ENCODE measurements at places on chromosomes 6 and 20.

GRCh38 chr20:29314294-29314693 is 1943.2 kb upstream of the DEFB115 start:
- no peak for DNase-seq

DNA sequence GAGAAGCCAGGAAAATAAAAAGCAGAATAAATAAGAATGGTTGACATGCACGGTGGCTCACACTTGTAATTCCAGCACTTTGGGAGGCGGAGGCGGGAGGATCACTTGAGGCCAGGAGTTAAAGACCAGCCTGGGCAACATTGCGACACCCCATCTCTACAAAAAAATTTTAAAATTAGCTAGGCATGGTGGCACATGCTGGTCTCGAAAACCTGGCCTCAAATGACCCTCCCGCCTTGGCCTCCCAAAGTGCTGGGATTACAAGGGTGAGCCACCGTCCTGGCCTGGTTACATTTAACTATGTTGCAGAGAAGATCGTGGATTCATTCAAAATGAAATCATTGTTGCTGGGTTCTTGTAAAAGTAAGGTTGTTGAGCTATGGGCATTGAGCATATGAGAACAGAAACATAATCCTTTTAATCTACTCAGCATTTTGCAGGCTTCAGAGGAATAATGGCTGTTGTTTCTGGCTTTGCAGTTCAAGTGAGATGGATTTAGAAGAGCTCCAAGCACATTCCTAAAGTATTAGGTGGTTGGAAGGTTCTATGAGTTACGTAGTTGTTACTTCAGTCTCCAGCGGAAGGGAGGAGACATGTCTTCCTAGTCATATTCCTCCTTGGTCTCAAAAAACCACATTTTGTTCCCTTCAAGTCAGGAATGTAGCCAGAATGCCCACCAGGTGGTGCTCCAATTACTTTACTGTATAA is 45.6 kb upstream of the RAB23 start:
- peak; percentile 47 for DNase-seq

DNA sequence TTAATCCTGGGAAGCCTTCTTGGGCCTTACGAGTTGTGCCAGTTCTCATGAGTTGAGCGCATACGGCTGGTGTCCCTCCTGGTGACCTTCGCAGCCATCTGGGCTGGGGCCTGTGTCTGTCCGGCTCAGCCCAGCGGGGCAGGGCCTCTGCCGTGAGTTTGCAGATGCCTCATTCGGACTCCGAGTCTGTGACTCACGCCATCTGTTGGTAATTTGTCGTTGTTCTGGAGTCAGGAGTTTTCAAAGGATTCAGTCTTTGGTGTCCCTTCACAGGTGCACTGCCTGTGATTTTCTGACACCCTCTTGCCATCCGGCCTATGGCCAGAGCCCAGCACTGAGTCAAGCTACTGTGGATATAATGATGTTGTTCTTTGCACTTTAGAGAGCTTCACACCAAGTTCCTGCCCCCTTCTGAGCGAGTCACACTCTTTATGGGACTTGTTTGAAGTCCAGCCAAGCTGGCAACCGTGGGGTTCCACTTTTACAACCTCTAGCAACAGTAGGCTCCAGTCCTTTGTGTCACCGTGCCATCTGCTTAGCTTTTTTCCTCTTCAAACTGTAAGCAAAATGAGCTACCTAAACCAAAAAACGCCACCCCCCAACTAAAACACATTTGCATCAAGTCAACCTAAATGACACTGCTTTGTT is 175.6 kb downstream of the AIG1 start:
- DNase-seq = no peak

DNA sequence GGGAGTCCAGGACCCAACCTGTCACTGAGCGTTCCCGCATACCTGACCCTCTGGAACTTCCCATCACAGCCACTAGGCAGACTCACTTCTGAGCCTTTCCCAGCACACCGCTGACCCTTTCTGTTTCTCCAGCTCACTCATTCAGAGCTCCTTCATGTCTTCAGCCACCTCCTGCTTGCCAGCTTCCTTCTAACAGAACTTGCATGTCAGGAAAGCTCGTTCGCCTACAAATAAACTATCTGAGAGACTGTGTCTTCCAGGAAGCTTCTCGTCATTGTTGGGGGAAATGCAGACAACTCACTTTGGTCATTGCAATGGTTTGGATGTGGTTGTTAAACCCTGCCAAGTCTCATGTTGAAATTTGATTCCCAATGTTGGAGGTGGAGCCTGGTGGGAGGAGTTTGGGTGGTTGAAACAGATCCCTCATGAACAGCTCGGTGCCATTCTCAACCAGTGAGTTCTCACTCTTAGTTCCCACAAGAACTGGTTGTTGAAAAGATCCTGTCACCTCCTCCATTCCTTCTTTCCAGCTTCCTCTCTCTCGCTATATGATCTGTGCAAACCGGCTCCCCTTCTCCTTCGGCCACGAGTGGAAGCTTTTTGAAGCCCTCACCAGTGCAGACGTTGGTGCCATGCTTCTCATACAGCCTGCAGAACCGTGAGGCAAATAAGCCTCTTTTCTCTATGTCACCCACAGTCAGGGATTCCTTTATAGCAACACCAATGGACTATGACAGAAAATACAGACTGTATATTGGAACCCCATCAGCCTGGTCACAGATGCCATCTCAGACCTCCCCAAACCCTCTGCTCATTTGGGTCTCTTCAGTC is 1.4 kb upstream of the MUC21 start:
- DNase-seq = peak; percentile 79

- DNase-seq = no peak
Measured at GRCh38 chr20:47335251-47336128, 21.0 kb downstream of the ZMYND8 start.

- DNase-seq = no peak
Measured at GRCh38 chr6:168358842-168359420, 39.4 kb upstream of the DACT2 start.

GRCh38 chr20:17882065-17882833 is 86.3 kb downstream of the SNX5 start:
- DNase-seq = no peak

DNA sequence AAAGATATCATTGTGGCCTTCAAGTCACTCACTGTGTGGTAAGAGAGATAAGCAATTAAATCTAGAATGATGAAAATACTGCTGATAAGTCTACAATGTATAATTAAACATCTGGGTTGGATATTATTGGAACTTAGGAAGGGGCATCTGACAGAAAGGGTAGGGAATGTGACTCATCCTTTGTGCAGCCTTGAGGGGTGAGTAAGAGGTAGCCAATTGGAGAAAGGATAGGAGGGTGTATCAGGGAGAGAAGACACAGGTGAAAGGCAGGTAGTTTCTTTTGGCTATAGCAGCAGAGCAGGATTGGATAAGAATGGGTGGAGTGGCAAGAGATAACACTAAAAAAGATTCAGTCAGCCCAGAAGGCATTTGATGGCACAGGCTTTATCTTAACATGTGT is 182.0 kb downstream of the COL21A1 start:
- peak; percentile 7 for DNase-seq

- no peak for DNase-seq
Measured at GRCh38 chr6:118685823-118686449, 34.5 kb upstream of the CEP85L start.

- DNase-seq = no peak
Measured at GRCh38 chr6:116316772-116317467, 37.2 kb upstream of the TSPYL1 start.

- DNase-seq = peak; percentile 14
Measured at GRCh38 chr6:104887350-104887749, 27.6 kb upstream of the HACE1 start.

DNA sequence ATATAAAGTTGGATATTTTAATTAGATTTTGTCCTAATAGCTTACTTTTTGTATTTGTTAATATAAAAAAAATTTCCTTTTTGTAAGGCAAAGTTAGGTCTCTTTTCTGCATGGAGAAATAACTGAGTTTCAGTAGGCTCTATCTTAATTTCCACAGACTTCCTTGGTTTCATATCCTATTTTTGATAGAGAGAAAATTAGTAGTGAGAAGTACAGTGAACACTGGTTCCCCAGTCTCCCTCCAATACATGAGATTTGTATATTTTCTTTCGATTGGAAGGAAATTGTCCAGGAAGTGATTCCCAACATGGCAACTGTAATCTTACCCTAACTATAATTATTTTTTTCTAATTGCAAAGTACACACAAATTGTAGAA is 26.4 kb downstream of the TRIM27 start:
- DNase-seq = no peak

- no peak for DNase-seq
Measured at GRCh38 chr6:102417368-102417998, 1024.0 kb downstream of the GRIK2 start.

- DNase-seq = no peak
Measured at GRCh38 chr6:21840428-21840827, 246.9 kb downstream of the SOX4 start.

GRCh38 chr6:88368071-88368787 is 202.1 kb upstream of the CNR1 start:
- DNase-seq = no peak

DNA sequence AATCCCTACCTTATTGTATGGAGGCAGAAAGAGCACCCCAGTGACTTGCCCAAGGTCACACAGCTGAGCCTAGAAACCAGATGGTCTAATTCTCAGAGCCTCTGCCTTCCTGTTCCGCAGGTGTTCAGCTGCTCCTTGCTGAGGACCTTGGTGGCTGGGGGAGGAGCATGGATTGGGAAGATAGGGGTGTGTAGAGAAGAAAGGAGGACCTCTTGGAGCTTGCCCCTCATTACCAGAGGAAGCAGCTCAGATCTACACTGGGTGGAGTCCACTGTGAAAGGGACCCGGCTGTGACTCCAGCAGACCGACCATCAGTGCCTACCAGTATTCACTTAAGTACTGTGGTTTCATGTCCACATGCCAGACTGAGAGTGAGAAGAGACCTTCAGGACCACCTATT is 15.2 kb downstream of the FOXP4 start:
- no peak for DNase-seq

DNA sequence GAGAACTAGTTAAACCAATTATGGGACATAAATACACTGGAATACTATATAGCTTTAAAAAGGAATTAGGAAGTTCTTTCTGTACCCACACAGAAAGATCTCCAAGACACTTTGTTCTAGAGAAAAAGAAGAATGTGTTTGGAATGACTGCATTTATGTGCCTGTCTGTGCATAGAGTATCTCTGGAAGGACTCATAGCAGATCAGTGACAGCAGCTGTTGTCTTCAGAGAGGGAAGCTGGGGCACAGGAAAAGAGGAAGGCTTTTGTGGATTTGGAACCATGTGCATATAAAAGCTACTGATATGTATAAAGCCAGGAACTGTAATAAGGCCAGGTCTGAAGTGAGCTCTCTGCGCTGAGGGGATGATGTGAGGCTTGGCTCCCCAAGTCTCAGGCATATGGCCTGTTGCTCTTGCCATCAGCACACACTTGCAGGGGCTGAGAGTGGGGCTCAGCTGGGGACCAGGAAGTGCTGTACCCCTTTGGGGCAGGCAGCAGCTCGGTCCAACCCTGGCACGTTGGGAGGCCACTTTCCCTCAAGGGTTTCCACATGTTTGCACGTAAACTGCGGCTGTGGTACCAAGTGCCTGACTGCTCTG is 31.8 kb upstream of the CCDC167 start:
- no peak for DNase-seq

GRCh38 chr6:12613811-12614210 is 102.8 kb upstream of the PHACTR1 start:
- no peak for DNase-seq

GRCh38 chr20:50758992-50759391 is 27.6 kb downstream of the PARD6B start:
- no peak for DNase-seq

DNA sequence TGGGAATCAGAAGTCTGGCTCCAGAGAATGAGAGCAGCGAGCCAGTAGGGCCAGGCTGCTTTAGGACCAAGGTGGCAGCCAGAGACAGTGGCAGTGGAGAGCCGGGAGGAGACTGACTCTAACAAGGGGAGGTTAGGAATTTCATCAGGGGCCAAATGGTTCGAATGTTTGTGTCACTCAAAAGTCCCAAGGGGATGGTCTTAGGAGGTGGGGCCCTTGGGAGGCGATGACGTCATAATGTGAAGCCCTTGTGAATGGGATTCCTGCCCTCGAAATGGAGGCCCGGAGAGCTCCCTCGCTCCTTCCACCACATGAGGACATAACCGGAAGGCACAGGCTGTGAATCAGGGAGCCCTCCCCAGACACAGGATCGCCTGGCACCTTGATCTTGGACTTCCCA is 299.7 kb downstream of the QKI start:
- no peak for DNase-seq

- no peak for DNase-seq
Measured at GRCh38 chr6:82353848-82354247, 9.8 kb upstream of the TPBG start.

- no peak for DNase-seq
Measured at GRCh38 chr6:46333481-46333880, 157.8 kb downstream of the RCAN2 start.

DNA sequence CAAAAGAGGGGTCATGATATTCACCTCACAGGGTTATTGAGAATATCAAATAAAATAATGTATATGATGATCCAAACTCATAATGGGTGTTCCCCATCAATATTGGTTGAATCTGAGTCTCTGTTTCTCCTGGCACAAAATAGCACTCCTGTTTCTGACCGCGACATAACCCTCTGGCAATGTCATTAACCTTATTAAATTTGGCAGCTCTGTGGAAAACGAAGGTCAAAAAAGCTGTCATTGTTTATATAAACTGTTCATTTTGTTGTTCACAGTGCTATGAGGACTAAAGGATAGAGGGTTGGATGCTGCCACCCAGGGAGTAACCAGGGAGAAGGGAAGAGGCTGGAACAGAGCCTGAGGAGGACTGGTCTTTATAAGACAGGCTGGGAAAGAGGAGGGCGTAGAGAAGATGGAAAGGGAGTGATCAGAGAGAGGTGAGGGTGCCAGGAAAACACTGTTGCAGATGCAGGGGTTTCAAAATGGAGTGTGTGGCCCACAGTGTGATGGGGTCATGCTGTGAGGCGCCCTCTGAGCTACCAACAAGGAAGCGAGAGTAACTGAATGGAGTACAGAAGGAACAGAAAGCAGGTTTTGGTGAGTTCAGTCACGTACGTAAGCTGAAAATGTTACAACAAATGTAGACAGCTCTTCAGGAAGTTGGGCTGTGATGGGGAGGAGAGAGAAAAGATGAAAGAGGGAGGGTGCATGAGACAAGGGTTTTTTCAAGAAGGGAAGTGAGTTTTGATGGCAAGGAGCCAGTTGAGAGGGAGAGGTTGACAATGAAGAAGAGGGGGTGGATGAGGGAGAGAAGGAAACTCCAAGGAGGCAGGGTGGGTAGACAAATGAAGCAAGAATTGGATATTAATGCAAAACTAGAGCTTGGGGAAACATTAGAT is 251.6 kb upstream of the TAB2 start:
- no peak for DNase-seq

DNA sequence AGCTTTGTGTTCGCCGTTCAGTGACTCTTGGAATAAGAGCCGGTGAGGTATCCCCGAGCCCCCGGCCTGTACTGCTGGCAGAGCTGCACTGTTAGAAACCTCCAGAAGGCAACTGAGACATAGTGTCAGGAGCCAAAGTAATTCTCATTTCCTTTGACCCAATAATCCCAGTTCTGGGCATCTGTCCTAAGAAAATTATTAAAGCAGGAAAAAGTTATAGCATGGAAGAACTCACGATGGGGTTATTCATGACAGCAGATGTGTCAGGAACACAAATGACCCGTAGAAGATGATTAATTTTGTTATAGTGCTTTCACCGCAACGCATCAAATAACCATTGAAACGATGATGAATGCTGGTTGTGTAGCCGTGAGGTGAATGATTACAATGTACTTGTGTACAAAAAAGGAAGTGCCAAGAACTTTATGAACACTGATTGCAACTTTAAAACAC is 20.3 kb downstream of the CYP21A2 start:
- DNase-seq = no peak

All from SW480 (cell line).